ENCODE measurements at places on chromosomes 5 and 9. TPM values are rescaled to one million over a fixed set of nuclear protein-coding genes. Genes with fewer than 3 reads are reported as not detected.

- DNase-seq = no peak
Observed at GRCh38 chr5:10046676-10047075, 203.0 kb downstream of the ATPSCKMT start.

DNA sequence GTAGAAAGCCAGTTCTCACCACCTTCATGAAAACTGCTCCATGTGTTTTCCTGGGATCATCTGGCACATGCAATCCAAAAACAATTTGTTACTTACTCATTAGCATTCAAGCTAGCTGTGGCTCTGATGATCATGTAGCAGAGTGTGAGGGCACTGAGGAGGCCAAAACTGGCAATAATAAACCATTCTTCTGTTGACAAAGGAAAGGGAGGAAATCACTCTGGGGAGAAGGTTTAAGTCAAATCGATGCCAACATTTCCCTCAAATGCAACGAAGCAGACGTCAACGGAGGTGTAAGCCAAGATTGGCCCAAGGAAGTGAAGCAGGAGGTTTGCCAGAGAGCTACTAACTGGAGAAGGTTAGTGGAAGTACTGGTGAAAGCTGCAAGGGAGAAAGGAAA lies 55.7 kb upstream of the TBC1D9B start:
- no peak for DNase-seq

GRCh38 chr5:79641414-79641813 lies 29.2 kb downstream of the TENT2 start:
- DNase-seq = no peak

- DNase-seq = no peak
Observed at GRCh38 chr5:179886190-179886911, 21.3 kb downstream of the TBC1D9B start.

Gene OBP2B
- total RNA-seq = not detected

Measured in sciatic nerve (tissue), 2 donors.